ENCODE measurements at places on chromosomes 13 and 19. TPM values are rescaled to one million over a fixed set of nuclear protein-coding genes. Genes with fewer than 3 reads are reported as not detected.

DNA sequence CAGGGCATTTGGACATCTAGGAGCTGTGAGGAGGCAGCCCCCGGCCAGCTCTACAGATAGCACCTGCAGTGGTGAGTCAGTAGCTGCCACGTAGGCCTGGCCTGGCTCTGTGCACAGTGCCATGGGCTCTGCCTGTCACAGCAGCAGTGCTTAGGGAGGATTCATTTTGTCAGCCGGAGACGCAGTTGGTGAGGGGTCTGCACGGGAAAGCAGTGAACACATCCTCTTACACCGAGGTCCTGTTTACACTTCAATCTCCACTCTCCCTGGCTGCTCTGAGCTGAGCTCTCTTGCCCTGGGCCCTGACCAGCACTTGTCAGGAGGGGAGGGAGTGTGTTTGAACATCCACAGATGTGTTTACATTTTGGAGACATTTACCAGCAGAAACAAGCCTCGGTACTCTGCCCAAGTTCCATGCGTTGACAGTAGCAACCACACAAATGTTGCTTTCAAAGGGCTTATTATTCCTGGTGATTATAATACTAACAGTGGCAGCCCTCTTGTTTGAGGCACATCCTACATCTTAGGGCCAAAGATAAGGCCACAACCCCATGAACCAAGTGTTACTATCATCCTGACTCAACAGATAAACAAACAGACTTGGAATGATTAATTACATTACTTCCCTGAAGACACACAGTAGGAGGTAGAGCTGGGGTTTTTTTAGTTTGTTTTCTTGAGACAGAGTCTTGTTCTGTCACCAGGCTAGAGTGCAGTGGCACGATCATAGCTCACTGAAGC lies 148.9 kb downstream of the USP12 start:
- DNase-seq, result peak; percentile 60
- no peak overlapping the region for H3K4me3 ChIP-seq
- no peaks in the 10 kb centered on the region for H3K4me1 ChIP-seq
- peak overlapping the region; percentile 36 for H3K27ac ChIP-seq

ANGPTL8 gene
- total RNA-seq, result 0.44 TPM

PRKCG gene
- not detected for total RNA-seq

DNA sequence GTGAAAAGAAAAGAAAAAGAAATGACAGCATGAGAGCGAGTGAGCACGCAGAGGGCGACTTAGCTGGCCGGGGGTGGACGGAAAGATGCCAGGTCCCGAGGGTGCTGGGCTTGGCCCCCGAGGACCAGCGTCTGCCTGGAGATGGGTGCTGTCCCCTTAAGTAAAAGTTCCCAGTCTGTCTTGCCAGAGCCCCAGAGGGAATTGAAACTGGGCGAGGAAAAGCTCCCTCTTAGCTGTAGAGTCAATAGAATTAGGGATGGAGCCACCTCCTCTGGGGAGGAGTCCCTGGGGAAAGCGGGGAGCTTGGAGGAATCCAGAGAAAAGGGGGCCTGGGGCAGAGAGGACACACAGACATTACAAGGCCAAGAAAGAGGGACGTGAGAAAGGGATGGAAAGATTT lies 13.3 kb downstream of the BCAM start:
- no peak for DNase-seq
- H3K4me1 ChIP-seq, result no peaks in the 10 kb centered on the region
- no peak overlapping the region for H3K27ac ChIP-seq
- no peaks in the 10 kb centered on the region for H3K27me3 ChIP-seq
- peaks cover 4% of the 10 kb centered on the region for H3K36me3 ChIP-seq

- no peak overlapping the region for H3K27ac ChIP-seq
- no peak for DNase-seq
- H3K27me3 ChIP-seq, result peaks cover 41% of the 10 kb centered on the region
- no peak overlapping the region for H3K4me3 ChIP-seq
- no peaks in the 10 kb centered on the region for H3K36me3 ChIP-seq
Observed at GRCh38 chr19:29537601-29538000, 11.8 kb downstream of the VSTM2B start.

- peak overlapping the region; percentile 53 for H3K27ac ChIP-seq
- H3K4me1 ChIP-seq, result no peaks in the 10 kb centered on the region
- H3K36me3 ChIP-seq, result no peaks in the 10 kb centered on the region
- no peak for DNase-seq
- H3K4me3 ChIP-seq, result no peak overlapping the region
Observed at GRCh38 chr13:110448677-110449076, 112.8 kb downstream of the RAB20 start.

DNA sequence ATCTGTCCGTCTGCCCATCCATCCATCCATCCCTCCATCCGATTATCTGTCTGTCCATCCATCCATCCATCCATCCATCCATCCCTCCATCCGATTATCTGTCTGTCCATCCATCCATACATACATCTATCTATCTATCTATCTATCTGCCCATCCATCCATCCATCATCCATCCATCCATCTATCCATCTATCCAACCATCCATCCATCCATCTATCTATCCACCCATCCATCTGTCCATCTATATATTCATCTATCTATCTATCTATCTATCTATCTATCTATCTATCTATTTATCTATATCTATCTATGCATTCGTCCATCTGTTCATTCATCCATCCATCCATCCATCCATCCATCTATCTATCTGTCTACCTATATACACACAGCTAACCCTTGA lies 471.1 kb upstream of the ZNF507 start:
- no peaks in the 10 kb centered on the region for H3K27me3 ChIP-seq
- no peak overlapping the region for H3K27ac ChIP-seq
- H3K36me3 ChIP-seq, result no peaks in the 10 kb centered on the region
